AG08395 (cell line): ENCODE measurements at places on chromosomes 7 and 10.

GRCh38 chr7:108385834-108386422, 70.3 kb downstream of the NRCAM start:
- no peak for DNase-seq

GRCh38 chr10:5788969-5789368, 24.3 kb downstream of the GDI2 start:
- DNase-seq: no peak

DNA sequence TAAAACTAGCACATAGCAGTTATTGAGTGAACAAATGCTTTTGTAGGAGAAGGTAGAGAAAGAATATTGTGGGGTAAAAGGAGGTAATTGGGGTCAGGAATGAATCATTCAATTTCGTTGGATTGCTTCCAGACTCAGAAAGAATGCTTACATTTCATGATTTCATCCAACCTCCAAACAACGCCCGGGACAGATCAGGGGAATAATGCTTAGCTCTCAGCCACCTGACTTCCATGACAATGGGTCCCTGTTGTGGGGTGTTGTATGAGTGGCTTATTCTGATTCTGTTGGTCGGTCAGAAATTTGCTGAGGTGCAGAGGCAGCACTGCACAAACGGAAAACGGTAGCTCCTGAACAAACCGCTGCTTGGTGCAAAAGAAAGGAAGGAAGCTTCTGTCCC, 24.0 kb upstream of the INPP5F start:
- no peak for DNase-seq

GRCh38 chr7:1245524-1246050, 12.9 kb downstream of the UNCX start:
- no peak for DNase-seq

- peak; percentile 73 for DNase-seq
Measured at GRCh38 chr10:91589015-91589657, 43.7 kb downstream of the PPP1R3C start.

GRCh38 chr10:89663144-89663543, 18.1 kb upstream of the PANK1 start:
- no peak for DNase-seq

DNA sequence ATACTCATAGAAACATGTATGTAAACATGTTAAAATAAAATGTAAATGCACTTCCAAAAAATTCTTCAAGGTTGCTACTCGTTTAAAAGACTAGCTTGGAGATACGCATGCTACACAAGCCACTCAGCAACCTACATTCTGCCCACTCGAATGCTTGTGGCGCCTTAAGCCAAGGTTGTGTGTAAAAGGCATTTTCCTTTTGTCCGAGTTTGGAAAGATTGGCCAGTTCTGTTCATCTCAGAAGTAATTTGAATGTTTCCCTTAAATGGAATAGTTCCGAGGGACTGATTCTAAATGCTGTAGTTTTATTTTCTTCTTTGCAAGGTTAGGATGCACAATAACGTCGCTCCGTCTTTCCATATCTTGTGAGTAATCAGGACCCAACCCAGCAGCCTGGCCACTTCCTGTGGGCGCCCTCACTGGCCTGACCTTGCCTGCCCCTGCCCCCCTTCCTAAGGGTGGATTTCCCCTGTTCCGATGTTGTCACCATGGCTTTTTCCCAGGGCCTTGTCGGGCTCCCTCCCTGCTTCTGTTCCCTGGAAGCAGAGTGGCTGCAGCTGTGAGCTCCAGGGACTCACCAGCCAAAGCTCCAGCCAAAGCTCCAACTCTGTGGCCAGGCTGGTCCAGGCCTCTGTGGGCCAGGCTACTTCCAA, 70.6 kb downstream of the PTPRE start:
- peak; percentile 91 for DNase-seq

DNA sequence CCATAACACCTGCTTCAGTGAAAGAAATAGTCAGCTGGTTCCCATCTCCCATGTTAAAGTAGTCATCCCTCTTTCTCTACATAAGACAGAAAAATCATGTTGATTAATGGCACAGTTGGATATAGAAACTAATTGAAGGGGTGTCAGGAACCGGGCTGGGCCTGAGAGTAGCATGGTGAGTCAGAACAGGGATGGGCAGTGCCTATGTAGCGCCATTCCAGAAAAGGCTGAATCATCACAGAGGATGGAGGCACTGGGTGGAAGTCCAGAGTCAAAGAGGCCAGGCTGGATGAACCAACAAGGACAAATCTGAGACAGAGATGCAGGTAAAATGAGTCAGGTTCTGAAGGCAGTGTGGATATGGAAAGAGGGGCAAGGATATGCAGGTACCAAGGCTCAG, 201.2 kb downstream of the LHFPL3 start:
- no peak for DNase-seq

- peak; percentile 94 for DNase-seq
Measured at GRCh38 chr7:2209146-2209960, 23.4 kb downstream of the MAD1L1 start.

- DNase-seq: no peak
Measured at GRCh38 chr10:80173466-80173865, 31.9 kb downstream of the ANXA11 start.

GRCh38 chr10:2759233-2759632, 308.1 kb upstream of the PFKP start:
- DNase-seq: no peak

DNA sequence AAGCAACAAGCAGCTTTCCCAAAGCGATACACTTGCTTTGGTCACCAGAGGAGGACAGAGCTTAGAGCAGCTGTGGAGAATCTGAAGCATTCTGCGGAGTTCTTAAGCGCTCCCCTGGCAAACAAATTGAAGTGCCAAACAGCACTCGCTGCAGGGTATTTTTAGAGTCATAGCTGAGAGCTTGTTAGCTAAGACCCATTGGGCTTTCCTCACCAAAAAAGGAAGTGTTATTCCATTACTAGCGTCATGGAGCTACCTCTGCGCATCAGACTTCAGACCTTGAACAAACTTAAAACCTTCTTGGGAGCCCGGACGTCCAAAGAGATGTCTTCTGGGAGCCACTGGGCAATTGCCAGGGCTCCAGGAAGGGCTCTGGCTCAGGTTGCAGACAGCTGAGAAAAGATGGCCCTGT, 23.2 kb upstream of the BMPR1A start:
- peak; percentile 34 for DNase-seq

DNA sequence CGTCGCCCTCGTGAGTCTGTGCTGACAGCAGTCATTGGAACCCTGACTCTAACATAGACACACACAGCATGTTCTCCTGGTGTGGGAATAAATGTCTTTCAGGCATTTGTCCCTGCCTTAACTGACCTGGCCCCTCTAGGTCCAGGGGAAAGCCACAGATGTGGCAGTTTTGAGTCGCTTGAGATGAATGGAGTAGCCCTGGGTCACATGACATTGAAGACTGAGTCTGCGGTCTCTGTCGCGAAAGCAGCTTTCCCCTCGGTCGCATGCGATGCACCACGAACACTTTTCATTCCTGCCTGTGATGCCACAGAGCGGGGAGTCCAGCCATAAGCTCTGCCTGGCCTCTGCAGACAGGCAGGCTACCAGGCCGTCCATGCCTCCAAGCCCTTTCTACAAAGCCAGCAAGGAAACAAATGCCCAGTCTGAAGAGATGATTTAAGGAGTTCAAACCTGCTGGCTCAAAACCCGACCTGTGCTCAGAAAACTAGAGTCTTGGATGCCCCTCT, 172.3 kb downstream of the WDR37 start:
- no peak for DNase-seq

DNA sequence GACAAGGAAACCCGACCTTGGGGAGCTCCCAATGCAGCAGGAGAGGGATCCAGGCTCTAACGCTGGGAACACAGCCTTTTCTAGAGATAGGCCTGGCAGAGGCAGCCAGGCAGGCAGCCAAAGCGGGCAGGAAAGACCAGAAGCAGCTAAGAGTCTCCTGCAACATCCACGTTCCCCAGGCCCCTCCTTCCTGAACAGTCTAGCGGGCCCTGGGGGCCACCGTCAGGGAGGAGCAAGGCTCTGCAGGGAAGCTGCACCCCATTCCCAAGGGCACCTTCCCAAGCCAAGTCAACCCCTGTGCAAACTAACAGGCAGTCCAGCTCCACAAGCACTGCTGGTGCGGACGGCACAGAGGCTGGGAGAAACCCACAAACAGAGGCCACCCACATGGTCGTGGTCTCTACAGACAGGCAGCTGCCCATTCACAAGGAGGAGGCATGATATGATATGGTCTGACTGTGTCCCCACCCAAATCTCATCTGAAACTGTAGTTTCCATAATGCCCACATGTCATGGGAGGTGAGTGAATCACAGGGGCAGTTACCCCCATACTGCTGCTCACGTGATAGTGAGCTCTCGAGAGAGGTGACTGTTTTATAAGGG, 115.7 kb downstream of the MAD1L1 start:
- DNase-seq: peak; percentile 43

DNA sequence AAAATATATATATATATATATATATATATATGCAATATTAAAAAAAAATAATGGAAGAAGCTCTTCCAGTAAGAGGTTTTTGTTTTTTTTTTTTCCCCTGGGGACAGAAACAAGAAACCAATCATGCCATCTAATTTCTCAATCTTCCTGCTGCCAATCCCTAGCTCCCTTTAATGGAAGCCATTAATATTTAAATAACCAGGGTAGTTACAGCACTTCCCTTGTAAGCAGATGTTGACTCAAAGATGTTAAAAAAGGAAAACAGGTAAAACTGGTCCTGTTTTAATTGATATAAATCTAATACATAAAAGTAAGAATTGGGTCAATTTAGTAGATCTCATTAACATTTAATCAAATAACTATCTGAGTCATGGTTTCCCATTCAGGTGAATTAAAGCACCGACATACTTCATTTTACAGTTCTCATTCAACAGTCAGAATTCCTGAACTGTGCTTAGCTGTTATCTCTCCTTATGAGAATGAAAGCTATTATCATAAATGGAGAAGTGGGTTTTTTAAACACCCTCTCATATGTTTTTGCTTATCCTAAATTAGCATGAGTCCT, 22.6 kb downstream of the CPVL start:
- DNase-seq: no peak

- DNase-seq: peak; percentile 68
Measured at GRCh38 chr7:128045766-128046165, 14.5 kb upstream of the LRRC4 start.

GRCh38 chr10:112002206-112002605, 181.4 kb downstream of the GPAM start:
- no peak for DNase-seq

GRCh38 chr10:15035385-15036301, 8.1 kb upstream of the OLAH start:
- no peak for DNase-seq

- DNase-seq: no peak
Measured at GRCh38 chr10:88088441-88089340, 225.3 kb downstream of the PTEN start.

DNA sequence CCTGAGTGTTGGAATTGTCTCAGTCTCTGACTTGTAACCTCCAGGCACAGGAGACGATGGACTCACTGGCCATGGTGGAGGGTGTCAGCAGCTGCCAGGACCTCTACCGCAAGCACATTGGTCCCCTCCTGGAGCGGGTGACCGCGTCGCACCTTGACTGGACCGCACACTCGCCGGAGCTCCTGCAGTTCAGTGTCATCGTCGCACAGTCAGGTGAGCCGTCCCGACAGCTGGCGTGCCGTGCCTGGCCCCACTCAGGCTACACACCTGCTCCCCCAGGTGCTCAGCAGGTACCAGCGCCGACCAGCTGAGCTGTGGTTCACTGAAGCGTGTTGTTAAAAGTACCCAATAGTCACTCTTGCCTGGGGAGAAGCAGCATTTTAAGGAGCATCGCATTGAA, 36.7 kb upstream of the PRKAR1B start:
- DNase-seq: no peak

- DNase-seq: no peak
Measured at GRCh38 chr10:48478980-48479811, 125.7 kb downstream of the ARHGAP22 start.

DNA sequence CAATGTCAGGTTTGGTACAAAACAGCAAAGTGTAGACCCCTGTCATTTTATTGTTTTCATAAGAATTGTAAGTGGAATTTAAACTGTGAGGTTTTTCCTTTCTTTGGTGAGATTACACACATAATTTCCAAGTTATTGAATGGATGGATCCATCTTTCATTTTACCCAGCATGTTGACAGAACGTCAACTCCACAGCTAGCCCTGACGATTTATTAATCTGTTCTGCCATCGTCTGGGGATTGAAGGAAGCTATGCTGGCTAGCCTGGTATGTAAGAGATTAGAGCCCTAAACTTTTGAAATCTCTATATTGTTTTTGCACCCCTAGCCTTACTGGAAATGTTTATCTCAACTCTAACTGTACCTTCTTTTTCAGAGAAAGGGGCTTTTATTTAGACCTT, 8.6 kb downstream of the WNT16 start:
- DNase-seq: no peak

GRCh38 chr7:113268757-113269156, 150.4 kb upstream of the SMIM30 start:
- no peak for DNase-seq

- peak; percentile 71 for DNase-seq
Measured at GRCh38 chr7:45897042-45897690, 8.9 kb downstream of the IGFBP1 start.

DNA sequence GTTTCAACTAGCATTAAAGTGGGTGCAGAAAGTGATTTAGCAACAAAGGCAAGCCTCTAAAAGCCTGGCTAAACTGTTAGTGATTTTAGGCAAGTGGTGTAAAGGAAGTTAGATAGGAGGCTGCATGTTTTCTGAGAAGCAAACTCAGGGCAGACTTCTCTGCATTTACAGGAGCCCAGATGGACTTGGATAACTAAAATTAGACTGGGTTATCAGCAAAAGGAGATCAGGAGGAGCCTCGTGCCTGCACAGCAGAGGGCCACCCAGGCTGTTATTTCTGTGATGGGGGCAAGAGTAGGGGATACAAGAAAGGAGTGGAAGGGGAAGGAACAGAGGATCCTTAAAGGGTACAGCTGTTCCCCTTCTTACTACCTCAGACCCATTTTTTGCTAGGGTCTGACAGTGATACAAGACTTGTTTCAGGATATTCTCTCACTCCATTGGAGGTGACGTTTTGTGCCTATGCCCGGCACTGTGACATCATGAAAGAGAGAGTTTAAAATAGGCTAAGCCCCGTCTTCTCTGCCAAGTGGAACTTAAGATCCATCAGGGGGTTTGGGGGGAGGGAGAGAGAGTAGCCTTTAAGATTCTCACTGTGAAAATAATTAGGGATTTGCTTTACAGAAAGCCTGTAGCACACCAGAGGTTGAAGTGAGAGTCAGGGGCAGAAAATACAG, 49.6 kb upstream of the PDCD4 start:
- no peak for DNase-seq

DNA sequence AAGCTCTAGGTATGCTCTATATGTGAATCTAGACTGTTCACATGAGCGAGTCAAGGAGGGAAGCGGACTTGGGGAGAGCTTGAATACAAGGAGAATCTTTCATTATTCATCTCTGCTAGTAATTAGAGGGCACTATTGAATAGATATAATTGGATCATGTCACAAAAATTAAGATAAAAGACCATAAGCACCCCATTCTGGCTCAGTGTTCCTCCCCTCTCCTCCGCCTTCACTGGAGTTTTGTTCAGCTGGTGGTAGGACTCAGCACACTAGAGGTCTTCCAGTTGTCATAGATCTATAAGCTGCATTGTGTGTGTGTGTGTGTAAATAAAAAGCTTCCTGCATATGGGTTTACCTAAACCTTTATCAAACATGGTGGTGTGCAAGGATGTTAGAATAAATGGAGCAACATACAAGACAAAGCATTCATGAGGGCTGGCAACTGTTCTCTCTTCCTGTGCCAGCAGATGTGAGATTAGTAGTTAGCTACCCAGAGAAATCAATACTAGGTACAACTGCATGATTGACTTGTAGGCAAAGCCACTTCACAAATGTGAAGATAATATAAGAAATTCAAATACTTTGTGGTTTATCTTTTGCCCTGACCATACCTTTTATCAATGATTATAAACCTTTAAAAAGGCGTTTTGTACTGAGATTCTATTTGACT, 142.6 kb downstream of the CREB5 start:
- no peak for DNase-seq
